ENCODE measurements at places on chromosomes 4 and X.

- no peak for DNase-seq
These were observed 62.0 kb downstream of the HTT start for GRCh38 chr4:3136454-3136853.

DNA sequence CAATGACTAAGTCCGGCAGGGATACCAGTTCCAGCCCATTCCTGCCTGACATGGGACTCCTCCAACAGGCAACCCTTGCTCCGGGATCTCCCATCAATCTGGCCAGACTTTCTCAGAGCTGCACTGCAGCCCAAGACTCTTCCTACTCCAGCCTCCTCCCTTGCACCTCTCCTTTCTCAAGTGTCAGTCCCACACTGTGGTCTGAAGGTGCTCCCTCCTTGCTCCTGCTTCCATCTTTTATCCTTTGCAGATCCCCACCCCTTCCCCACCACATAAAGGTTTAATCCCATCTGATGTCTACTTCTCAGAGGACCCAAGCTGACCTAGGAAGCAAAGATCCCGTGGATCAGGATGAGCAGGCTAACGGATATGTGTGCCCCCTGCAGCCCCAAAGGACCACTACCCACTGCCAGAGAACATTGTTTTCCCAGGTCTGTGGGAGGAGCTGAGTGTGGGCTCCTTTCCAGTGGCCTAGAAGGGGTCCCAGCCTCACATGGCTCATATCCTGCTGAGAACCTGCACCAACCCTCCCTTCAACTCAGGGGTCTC, 33.3 kb upstream of the XPNPEP2 start:
- no peak for DNase-seq

DNA sequence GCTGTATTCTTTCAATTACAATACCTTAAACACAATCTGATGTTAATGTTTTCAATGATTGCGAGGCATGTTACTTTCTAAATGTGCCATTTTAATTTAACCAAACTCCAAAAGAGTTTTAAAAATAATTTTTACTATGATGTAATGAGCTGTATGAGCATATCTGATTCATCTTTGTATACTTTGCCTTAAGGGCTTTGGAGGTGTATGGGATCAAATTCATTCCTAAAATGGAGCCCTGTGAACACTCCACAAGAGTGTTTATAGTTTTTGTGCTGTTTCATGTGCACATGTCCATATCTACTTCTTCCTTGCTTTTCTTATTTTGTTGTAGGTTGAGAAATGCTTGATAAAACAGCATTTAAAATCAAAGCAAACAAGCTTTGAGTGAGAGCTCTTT, 82.4 kb downstream of the ATP10D start:
- DNase-seq = no peak

- no peak for DNase-seq
These were observed 312.9 kb downstream of the GLUD2 start for GRCh38 chrX:121360280-121360679.

GRCh38 chr4:162782096-162782777, 384.5 kb downstream of the NAF1 start:
- DNase-seq = no peak

DNA sequence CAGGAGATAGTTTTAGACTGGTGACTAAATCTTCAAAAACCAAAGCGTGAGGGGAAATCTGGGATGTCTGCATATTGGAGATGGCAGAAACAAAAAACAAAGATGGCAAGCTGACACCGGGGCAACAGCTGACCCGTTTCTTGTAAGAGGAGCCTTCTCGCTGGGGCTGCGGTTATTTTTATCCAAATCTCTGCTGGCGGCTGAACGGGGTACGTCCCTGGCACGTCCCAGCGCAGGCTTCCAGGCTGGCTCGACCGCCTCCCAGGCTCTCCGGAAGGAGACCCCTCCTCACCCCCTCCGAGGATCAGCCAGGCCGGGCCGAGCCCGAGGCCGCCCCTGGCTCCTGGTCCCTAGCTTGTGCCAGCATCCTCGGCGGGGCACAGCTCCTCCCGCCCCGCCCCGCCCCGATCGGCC, 403 bp downstream of the SGCB start:
- DNase-seq = no peak

DNA sequence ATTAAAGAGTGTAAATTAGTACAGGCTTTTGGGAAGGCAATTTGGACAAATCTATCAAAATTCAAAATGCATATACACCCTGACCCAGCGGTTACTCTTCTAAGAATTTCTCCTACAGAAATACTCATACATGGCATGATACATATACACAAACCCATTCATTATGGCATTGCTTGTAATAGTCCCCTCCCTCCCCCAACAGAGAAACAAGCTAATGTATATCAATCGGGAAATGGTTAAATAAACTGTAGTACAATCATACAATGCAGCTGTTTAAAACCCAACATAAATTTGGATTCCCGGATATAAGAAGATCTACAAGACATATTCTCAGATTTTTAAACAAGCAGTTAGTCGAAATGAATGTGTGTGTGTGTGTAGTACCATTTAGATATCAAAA, 808 bp downstream of the HUWE1 start:
- no peak for DNase-seq

GRCh38 chr4:143961075-143961474, 55.7 kb upstream of the GYPE start:
- no peak for DNase-seq

DNA sequence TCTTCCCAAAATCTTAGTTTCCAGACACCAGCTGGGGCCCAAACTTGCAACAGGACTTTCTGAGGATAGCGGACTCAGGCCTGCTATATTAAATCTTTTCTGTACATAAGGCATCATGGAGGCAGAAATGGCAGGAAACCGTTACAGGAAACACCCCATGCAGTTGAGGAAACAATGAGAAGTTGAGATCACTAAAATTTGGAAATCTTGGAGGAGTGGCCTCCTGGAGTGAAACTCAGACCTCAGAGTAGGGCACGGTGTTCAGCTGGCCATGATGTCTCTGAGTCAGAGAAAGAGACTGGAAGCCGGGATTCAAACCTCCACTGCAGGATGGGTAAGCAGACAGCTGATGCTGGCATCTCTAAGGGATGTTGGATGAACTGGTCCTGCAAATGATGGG, 372.6 kb upstream of the CTSO start:
- DNase-seq = no peak

- DNase-seq = no peak
These were observed 175.9 kb downstream of the SHROOM3 start for GRCh38 chr4:76610751-76611547.

GRCh38 chr4:100834616-100835015, 316.8 kb upstream of the EMCN start:
- DNase-seq = no peak

- no peak for DNase-seq
These were observed 108.7 kb upstream of the JADE1 start for GRCh38 chr4:128700659-128701350.

DNA sequence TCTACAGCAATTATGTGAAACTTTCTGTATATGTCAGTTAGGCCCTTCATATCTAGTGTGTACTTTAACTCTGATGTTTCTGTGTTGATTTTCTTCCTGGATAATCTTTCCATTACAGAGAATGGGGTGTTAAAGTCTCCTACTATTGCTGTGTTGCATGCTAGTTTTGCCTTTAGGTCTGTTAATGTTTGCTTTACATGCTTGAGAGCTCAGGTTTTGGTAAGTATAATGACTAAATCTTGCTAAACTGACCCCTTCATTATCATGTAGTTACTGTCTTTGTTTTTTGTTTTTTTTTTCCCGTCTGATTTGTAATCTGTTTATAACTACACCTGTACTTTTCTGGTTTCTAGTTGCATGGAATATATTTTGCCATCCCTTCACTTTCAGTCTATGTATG, 63.6 kb upstream of the UGT2B15 start:
- no peak for DNase-seq

DNA sequence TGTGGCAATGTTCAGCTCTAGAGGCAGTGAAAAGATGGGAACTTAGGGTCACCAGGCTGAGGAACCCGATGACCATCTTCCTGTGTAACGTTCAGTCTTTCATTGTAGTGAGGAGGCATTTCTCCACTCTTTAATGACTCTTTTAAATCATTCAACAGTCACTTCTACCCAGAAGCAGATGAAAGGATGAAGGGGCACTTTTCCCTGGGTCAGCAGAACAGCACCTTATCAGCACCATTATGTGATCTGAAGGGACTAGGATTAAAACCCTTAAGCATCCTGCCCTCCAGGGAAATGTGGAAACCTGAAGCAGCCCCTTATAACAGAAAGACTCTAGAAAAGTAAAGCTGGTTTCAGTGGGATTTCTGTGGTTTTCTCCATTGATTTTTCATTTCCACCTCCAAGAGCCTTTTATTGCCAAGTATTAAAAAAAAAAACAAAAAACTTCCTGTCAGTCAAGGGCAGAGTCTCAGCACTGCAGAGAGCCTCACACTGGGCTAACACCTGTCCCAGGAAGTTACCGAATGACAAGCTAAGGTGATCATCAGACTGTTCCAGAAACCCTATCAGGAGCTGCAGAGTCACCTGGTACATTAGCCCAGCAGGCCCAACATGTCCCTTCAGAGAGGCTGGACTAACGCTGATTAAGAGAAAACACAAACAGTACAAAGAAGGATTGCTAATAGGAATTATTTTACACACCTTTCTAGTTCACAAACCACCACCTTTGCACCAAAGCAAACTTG, 185.9 kb downstream of the SHROOM3 start:
- no peak for DNase-seq

DNA sequence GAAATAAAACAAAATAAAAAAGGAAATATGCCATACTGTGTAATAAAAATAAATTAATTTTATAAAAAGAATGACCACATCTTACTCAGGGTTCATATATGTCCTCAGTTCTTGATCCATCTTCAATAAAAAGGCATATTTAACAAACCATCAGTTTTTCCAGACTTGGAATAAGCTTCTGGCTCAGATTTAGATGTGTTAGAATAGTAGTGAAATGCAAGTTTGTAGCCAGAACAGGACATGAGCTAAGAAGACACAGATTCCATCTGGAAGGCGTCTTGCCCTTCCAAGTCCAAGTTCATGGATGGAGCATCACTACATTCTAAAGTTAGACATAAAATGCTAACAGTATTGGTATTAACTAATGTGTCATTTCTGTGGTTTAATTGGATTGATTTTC, 10.3 kb upstream of the LSM6 start:
- no peak for DNase-seq

- no peak for DNase-seq
These were observed 10.0 kb downstream of the GPR82 start for GRCh38 chrX:41733939-41734338.

DNA sequence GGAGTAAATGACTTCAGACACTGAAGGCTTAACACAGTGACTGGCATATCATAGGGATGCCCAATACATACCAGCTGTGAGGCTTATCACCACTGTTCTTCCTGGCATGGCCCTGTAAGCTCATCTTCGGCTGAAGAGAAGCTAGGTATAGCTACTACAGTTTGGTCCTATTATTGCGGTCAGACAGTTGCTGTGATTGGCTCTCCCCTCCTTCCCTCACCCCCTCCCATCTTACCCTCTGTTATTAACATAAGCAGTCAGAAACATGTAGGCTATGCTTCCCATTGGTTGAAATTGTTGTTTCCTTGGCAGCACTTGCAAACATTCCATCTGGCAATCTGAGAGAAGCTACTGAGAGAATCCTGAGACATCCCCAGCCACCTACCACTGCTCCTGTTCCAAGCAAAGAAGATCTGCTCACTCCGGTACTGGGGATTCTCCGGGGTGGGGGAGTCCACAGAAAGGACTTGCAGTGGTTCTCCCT, at the start of gene AKAP14:
Gene AKAP14, plus strand, starts transcription at position 51 of the 484 bp plus-strand sequence. CDS start 7,331 bp downstream, outside the sequence.
- no peak for DNase-seq

- no peak for DNase-seq
These were observed 1.3 kb upstream of the EOLA2 start for GRCh38 chrX:149939655-149939904.

DNA sequence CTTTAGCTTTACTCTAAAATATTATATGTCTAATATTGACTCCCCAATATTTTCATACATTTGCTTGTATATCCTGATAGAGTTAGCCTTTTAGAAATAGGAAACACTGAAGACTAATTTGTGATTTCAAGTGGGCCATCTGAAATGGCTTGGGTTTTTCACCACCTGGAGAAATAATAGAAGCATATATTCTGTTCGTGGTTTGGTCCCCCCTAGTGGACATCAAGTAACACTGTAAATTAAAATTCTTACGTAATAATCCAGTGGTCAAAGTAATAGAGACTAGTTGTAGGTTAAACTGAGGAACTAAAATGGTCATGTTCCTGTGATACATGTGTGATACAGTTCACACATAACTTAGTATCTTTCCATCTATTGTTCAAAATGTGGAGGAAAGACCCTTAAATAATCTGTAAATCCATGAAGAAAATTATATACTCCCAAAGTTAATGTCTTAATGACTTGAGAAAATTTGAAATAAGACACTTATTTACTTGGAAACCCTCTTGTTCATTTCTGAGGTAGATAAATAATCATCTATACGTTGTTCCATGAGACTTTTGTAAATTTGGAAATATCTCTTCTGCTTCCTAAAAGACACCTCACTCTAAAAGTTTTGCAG, 79.8 kb upstream of the SMARCAD1 start:
- DNase-seq = no peak

DNA sequence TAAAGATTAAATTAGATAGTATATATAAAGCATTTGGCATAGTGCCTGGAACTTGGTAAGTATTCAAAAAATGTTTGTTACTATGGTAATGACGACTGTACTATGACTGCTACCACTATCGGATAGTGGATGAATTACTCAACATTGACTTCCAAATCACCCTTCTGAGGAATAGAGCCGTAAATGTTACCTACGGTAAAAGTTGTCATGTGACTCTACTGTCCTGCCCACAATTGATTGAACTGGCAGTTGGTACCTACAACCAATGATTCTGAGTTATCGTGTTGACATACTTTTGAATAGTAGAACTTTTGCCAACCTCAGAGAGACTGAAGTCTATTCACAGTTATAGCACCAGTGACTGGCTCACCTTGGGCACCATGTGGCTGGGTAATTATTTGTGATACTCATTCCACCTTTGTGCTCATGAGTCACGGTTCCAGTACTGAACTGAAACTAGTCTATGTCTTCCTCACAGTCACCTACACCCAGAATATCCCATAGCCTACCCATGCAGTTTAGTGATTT, 185.5 kb upstream of the PITX2 start:
- no peak for DNase-seq

DNA sequence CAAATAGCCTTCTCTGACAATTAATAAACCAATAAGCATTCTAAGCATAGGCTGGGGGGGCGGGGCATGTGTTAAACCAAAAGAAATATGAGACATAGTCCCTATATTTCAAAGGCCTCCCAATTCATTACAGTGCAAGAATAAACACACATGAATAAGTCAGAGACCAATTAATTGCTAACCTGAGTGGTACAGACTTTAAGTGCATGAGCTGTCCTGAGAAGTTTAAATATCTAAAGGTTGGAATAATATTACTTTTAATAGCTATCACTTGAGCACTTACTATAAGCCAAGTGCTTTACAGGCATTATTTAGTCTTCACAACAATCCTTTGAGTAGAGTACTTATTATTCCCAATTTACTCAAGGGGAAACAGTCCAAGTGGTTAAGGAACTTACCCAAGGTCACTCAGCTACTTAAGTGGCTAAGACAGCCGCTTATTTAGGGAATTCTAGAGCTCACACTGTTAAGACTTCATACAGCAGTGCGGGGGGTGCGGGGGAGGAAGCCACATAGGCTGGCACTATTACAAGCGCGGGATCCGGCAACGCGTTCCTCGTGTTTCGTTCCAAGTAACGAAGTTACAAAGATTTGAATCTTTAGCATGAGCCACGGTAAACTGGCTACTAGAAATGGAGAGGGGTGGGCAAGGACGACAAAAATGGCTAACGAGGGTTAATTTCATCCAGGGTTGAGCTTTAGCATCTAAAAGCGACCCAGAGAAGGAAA, 1.4 kb downstream of the THOC2 start:
- DNase-seq = no peak

Data from stimulated activated CD4-positive, alpha-beta T cell treated with anti-CD3 and anti-CD28 coated beads, Interleukin-2, amount 100 ng/mL, for 48 hours (primary cell).